Thyroid gland (tissue), 4 donors: ENCODE measurements at places on chromosomes 5 and 9. TPM values are rescaled to one million over a fixed set of nuclear protein-coding genes. Genes with fewer than 3 reads are reported as not detected.

DNA sequence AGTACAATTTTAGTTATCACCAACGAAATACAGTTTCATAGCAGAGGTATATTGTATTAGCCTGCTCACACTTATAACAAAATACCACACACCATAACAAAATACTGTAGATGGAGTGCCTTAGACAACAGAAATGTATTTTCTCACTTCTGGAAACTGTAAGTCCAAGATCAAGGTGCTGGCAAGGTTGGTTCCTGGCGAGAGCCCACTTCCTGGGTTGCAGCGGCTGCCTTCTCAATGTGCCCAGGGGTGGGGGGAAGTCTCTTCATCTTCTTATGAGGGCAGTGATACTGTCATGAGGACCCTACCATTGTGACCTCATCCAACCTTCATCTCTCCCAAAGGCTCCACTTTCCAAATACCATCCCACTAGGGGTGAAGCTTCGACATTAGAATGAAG, 30.5 kb upstream of the GADD45G start:
- no peak overlapping the region for H3K27ac ChIP-seq
- H3K27me3 ChIP-seq = no peaks in the 10 kb centered on the region
- no peak overlapping the region for H3K4me3 ChIP-seq
- H3K4me1 ChIP-seq = no peaks in the 10 kb centered on the region
- DNase-seq = no peak

DNA sequence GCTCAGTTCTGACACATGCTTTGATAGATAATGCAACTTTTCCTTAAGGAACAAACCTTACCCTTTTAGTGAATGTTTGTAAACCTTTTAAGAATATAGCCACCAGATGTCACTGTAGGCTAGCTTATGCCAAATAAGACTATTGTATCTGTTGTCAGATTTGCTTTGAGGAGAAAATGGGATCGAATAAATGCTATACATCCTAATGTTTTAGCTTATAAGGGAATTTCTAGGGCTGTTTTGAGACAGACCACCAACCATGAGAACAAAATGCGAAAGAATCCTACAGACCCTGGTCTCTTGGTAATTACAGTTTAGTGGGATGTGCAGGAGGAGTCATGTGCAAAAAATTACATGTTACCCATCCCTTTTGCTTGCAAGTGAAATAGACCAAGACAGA, 127.6 kb upstream of the NMUR2 start:
- no peak overlapping the region for H3K27ac ChIP-seq
- H3K4me3 ChIP-seq = no peak overlapping the region

- H3K27me3 ChIP-seq = no peaks in the 10 kb centered on the region
- H3K27ac ChIP-seq = no peak overlapping the region
- H3K4me3 ChIP-seq = no peak overlapping the region
- no peaks in the 10 kb centered on the region for H3K36me3 ChIP-seq
- DNase-seq = no peak
- H3K4me1 ChIP-seq = peaks cover 14% of the 10 kb centered on the region
Observed at GRCh38 chr5:127586066-127586770, 62.7 kb upstream of the CTXN3 start.

BARHL1 gene
- total RNA-seq = not detected

GRCh38 chr5:124034963-124035362, 523.0 kb downstream of the CSNK1G3 start:
- no peaks in the 10 kb centered on the region for H3K4me1 ChIP-seq
- H3K27ac ChIP-seq = no peak overlapping the region
- H3K36me3 ChIP-seq = no peaks in the 10 kb centered on the region
- H3K4me3 ChIP-seq = no peak overlapping the region
- no peaks in the 10 kb centered on the region for H3K27me3 ChIP-seq

NR6A1 gene
- total RNA-seq = 20.4 TPM

DNA sequence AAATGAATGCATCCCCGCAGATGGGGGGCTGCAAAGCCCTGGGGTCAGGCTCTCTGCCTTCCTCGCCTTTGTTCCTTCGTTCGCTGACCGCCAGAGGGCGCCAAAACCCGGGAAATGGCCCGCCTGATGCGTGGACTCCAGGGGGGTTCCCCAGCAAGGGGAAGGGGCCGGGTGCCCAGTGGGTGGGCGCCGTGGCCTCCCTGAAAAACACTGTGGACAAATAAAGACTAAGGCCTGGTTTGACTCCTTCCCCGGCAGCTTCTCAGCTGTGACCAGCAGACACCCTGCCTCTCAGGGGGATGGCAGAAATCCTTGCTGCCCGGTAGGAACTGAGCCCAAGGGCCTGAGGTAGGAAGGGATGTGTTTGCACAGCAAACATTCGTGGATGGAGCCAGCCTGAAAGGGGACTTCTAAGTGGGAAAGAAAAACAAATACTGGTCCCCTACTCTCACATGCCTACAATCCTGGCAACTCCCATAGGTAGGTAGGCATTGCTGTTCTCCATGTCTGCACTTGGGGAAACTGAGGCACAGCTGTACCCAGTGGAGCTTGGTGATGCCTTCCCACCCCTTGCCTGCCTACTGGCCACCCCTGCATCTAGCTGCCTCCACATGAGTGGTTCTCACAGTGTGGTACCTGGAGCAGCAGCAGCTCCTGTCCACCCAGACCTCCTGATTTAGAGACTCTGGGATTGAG, 57.7 kb downstream of the DUSP1 start:
- no peak overlapping the region for H3K4me3 ChIP-seq
- H3K27ac ChIP-seq = no peak overlapping the region
- DNase-seq = peak; percentile 65
- no peaks in the 10 kb centered on the region for H3K36me3 ChIP-seq
- no peaks in the 10 kb centered on the region for H3K27me3 ChIP-seq

IFNK gene
- not detected for total RNA-seq

SHC3 gene
- total RNA-seq = 0.40 TPM

LRRC19 gene
- total RNA-seq = not detected

SPINK4 gene
- not detected for total RNA-seq

PCDHGA4 gene
- 3.8 TPM for total RNA-seq

- no peaks in the 10 kb centered on the region for H3K4me1 ChIP-seq
- no peaks in the 10 kb centered on the region for H3K27me3 ChIP-seq
- no peak for DNase-seq
- no peak overlapping the region for H3K4me3 ChIP-seq
- H3K27ac ChIP-seq = no peak overlapping the region
Observed at GRCh38 chr9:6973089-6973488, 215.3 kb downstream of the KDM4C start.

DNA sequence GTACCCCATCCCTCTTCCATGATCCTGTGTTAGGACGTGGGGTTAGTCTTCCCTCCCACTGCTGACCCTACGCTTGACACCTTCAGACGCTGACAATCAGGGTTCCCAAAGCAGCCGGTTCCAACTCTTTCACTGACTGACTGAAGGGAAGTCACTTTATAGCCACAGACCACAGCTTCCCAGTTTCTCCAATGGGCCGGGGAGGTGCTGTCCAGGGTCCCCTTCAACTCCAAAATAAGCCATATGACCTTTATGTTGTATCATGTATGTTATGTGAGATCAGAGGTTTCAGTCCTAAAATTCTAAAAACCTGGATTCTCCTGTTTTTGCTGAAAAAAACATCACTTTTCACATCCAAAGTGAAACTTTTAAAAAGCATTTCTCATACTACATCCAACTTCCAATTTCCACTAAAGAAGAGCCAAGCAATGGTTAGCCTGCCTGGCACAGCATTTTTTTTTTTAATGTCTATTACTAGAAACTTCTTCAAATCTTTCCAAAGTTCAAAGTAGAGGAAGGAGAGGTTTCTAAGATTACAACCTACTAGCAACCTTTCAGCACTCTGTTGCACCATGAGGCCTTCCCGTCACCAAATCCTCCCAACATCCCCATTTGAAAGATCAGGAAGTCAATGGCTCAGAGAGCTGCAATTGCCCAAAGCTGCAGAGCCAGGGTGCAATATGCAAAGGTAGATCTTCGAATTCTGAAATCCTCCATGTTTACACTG, 5.2 kb downstream of the EPB41L4B start:
- no peaks in the 10 kb centered on the region for H3K36me3 ChIP-seq
- H3K4me3 ChIP-seq = no peak overlapping the region
- peaks cover 68% of the 10 kb centered on the region for H3K4me1 ChIP-seq
- no peaks in the 10 kb centered on the region for H3K27me3 ChIP-seq

MLANA gene
- not detected for total RNA-seq

IL5 gene
- not detected for total RNA-seq

- H3K4me1 ChIP-seq = no peaks in the 10 kb centered on the region
- H3K36me3 ChIP-seq = no peaks in the 10 kb centered on the region
Observed at GRCh38 chr5:16406630-16407029, 59.0 kb downstream of the ZNF622 start.

DNA sequence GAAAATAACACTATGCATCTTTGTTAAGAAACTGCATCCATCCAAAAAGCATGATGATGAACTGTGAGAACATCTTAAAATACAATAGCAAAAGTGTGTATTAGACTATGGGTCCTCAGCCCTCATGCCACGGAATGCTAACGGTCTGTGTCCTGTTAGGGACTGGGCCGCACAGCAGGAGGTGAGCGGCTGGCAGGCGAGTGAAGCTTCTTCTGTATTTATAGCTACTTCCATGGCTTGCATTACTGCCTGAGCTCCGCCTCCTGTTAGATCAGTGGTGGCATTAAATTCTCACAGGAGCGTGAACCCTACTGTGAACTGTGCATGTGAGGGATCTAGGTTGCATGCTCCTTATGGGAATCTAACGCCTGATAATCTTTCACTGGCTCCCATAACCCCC, 129.8 kb downstream of the NXNL2 start:
- H3K27ac ChIP-seq = no peak overlapping the region
- H3K27me3 ChIP-seq = no peaks in the 10 kb centered on the region
- no peak for DNase-seq
- H3K4me1 ChIP-seq = no peaks in the 10 kb centered on the region
- no peaks in the 10 kb centered on the region for H3K36me3 ChIP-seq

GPX8 gene
- 34.0 TPM for total RNA-seq

SPATA31D4 gene
- not detected for total RNA-seq

PRLR gene
- total RNA-seq = 1.7 TPM

CDO1 gene
- total RNA-seq = 19.5 TPM

DNA sequence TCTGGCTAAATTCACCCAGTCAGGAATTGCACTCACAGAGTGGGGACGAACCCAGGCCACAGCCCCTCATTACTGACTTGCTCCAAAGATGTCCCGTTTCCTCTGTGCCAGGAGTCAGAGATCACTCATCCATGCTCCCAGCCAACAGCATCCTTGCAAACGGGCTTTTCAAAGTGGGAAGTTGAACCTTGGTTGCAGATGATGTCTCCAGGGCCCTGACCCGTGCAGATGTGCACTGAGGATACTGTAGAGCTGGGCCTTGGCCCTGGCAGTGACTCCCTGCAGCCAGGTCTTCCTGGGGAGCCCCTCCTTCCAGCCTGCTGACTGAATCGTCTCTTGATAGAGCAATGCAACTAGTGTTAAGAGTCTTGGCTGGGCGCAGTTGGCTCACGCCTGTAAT, 22.3 kb downstream of the TCF7 start:
- DNase-seq = peak; percentile 1
- no peak overlapping the region for H3K27ac ChIP-seq
- H3K36me3 ChIP-seq = no peaks in the 10 kb centered on the region
- no peak overlapping the region for H3K4me3 ChIP-seq

IFNA14 gene
- total RNA-seq = not detected

PGGT1B gene
- 20.0 TPM for total RNA-seq

SPINK7 gene
- not detected for total RNA-seq

TMEFF1 gene
- 10.4 TPM for total RNA-seq

DNA sequence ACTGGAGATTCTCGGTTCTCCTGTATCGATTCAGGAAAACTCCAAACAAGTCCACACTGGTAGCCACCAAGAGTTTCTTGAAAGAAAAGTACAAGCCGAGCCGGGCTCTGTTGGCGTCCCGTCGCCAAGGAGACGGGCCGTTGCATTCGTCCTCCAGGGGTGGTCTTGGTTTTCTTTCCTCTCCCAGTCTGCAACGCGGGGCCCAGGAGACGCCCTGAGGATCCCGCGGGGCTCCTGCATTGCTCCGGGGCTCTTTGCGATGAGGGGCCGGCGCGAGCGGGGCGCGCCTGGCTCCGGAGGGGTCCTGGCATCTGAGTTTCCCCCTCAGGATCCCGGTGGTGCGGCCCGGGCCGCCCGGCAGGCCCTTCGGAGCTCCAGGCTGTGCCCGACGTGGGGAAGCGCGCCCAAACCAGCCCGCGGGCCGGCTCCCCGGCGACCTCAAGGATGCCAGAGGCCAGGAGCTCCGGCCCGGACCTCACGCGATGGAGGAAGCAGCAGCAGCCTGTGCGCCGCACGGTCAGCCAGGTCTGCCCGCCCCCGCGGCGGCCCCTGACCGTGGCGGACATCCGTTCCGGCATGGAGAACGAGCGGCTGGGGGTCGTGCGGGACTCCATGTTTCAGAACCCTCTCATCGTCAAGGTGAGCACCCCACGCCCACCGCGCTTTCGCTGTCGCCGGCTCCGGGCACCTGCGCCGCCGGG, at the start of gene CFAP77:
CFAP77 (plus strand) TSS at position 384 of the 701 bp plus-strand sequence; CDS start at position 445, 61 bp downstream.
- DNase-seq = peak; percentile 50
- H3K4me1 ChIP-seq = peaks cover 25% of the 10 kb centered on the region
- H3K4me3 ChIP-seq = no peak within 1 kb of the TSS

BAAT gene
- total RNA-seq = not detected

- no peak overlapping the region for H3K27ac ChIP-seq
- H3K4me1 ChIP-seq = no peaks in the 10 kb centered on the region
Observed at GRCh38 chr5:98568336-98568735, 205.1 kb upstream of the RGMB start.

- H3K4me3 ChIP-seq = no peak overlapping the region
- H3K27ac ChIP-seq = no peak overlapping the region
- H3K36me3 ChIP-seq = no peaks in the 10 kb centered on the region
- no peak for DNase-seq
- no peaks in the 10 kb centered on the region for H3K4me1 ChIP-seq
Observed at GRCh38 chr5:129080766-129081165, 13.8 kb upstream of the ISOC1 start.

DNA sequence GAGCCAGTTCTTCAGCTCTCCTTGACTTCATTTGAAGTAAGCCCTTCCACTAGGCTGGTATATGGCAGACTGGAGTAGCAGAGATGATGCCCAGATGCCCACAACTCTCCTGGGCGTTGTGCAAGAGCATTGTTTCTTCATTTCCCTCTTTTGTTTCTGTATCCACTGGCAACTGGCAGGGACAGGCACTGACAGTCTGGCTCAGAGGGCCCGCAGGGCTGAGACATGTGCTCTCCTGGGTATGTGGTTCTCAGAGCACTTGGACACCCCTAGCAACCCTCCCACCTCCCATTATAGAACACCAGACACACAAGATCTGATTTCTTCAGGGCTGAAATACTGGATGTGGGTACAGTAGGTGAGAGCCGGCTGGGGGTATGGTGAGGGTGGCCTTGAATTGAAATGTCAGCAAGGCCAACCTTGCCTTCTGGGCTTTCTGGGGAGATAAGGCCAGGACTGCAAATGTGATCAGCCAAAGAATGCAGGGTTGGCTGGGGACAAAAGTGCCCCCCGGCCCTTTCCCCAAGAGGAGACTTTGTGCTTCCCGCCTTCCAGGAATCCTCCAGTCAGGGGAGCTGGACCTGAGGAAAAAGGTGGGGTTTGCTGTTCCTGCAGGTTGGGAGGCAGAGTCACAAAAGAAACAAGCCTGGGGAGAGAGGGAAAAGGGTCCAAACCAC, 28.6 kb upstream of the CTNNA1 start:
- no peak overlapping the region for H3K4me3 ChIP-seq
- no peaks in the 10 kb centered on the region for H3K36me3 ChIP-seq
- peaks cover 9% of the 10 kb centered on the region for H3K4me1 ChIP-seq
- no peaks in the 10 kb centered on the region for H3K27me3 ChIP-seq

FAM151B gene
- total RNA-seq = 3.8 TPM

CDH12 gene
- total RNA-seq = not detected

- no peaks in the 10 kb centered on the region for H3K27me3 ChIP-seq
- H3K27ac ChIP-seq = no peak overlapping the region
- no peak for DNase-seq
- no peak overlapping the region for H3K4me3 ChIP-seq
- H3K36me3 ChIP-seq = no peaks in the 10 kb centered on the region
Observed at GRCh38 chr5:123486951-123487655, 24.9 kb upstream of the CSNK1G3 start.
